ENCODE measurements at places on chromosomes 3 and 15.

- no peak for DNase-seq
These were observed 14.4 kb downstream of the AGTR1 start for GRCh38 chr3:148711981-148712666.

DNA sequence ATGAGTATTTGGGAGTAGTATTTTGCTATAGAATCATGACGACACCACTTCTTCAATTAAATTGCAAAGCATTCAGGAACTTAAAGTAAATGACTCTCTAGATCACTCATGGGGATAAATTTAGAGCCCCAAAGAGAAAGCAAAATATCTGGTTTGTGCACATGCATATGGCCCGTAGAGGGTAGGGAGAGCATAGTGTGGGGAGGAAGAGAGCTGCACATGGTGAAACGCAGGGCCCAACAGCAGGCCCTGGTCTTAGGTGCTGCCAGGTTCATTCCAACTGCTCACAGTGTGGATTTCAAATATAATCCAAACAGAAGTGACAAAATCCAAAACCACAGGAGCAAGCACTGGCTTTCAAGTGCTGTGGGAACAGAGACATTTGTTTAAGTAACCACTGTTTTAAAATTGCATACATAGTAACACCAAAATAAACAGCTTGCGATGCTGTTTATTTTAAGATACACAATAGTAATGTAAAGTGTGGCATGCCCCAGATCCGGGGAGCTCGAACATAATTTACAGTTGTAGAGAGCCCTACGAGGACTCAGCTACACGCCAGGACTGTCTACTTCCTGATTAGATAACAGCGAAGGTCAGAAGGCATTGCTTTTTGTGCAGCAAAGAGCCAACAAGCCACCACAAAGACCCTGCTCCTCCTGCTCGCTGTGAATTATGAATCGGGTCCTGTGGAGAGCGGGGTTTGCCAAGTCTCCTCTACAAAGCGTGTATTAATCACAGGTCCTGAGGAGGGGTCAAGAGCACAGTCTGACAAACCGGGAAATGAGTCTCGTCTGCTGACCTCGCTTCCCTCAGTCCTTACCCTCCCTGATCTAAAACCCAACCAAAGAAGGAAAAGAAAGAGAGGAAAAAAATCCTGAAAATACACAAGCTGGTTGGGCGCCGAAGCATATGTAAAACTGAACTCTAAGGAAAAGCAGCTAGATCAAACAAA is 80.6 kb downstream of the MEIS2 start:
- DNase-seq: peak; percentile 74

DNA sequence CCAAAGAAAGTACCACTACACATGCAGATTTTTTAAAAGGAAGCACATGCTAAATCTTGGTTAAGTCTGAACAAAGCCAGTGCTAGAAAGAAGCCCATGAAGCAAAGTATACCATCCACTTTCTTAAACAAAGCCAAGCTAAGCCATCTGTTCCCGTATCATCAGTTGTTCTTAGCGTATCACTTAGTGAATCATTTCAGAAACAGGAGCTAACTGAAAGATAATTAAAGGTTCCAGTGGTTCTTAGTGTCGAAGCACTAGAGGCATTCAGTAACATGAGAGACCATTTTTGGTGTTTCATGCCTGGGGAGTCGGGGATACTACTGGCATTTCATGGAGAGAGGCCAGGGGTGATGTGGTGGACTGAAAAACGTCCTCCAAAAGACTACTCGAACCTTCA is 12.8 kb downstream of the UBXN7 start:
- DNase-seq: no peak

DNA sequence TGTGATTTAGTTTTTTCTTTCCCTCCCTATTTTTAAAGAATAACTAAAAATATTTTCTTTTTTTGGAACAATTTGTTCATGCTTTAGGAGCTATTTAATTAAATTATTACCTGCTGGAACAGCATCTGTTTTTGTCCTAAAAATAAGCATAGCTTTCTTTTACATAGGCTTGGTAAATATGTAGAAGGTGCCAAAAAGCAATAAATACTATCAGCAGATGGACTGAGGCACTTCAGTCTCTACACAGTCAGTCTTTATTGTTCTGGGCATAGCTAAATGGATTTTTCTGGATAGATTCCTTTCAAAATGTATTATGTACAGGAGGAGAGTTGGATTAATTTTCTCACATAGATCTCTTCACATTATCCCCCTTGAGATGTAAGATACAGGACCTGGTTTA is 223.5 kb downstream of the NAALADL2 start:
- no peak for DNase-seq

DNA sequence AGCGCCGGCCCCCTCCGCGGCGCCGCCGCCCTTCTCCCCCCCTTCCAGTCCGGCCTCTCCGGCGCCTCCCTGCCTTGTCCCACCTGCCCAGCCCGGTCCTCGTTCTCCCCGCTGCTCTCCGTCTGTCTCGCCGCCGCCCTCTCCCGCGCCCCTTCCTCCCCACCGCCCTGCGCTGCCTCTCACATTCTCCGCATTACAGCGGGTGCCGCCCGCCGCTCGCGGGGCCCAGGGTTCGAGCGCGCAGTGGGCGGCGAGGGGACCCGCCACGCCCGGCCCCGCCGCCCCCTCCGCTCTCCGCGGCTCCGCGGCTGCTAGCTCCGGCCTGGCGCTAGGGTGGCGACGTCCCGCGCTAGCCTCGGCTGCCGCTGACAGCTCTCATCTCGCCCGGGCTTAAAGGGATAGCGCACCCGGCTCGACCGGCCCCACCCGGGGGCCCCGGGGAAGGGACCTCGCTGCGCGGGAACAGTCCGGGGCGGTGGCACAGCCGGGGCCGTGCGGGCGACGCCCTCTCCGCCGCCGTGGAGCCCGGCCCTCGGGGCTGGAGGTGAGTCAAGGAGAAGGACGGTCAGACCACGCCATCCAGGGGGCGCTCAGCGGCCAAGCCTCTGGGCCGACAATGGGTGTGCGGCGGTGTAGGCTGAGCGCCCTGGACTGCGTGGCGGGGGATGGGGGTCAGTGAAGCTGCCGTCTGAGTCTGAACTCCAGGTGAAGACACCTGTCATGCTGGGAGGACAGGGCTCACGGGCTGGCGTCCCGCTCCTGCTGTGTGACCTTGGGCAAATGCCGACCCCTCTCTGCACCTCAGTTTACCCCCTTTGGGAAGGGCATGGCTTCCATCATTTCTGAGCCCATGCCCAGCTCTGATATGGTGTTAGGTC is 187.4 kb upstream of the LINGO1 start:
- DNase-seq: no peak

- DNase-seq: no peak
These were observed 57.4 kb downstream of the LRRFIP2 start for GRCh38 chr3:37116998-37117397.

DNA sequence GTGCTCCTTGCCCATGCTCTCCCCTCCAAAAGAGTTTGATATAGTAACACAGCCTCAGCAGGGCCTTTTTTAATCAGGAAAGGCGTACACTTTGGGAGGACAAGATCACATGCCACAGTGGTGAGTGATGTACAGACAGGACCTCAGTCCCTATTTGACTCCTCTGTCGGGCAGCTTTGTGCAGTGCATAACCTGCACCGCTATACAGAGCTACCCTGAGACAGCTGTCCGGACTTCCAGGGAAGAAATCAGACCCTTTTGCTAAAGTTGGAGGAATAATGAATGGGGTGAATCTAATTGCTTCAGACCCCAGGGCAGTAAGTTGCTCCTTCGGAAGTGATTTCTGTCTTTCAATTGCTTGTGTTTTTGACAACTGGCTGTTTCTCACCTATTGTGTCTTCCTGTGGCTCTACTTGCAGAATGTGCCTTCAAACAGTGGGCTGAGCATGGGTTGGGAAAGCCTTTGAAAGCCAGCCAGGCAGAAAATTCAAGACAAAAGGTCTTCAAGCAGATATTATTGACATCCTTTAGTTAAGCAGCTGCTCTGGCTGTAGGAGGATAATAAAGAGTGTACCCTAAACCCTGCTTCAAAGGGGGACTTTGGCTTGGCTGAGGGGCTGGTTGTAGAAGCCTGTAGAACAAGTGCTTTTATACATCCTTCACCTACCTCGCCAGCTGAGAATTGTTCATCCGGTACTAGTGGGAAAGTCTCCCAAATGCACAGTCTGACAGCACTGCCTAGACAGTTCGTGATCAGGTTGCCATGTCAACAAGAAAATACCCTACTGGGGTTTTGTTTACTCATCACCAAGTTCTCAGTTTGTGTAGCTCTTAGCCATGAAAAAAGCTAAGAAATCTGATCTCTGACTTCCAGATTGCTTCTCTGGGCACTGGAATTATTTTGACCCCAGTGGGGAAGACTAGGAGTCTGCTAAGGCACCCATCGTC is 35.1 kb downstream of the SNTN start:
- DNase-seq: no peak

- DNase-seq: no peak
These were observed 68.9 kb downstream of the TFRC start for GRCh38 chr3:196012941-196013476.

- no peak for DNase-seq
These were observed 174.8 kb upstream of the BHLHE40 start for GRCh38 chr3:4804161-4805058.

- DNase-seq: no peak
These were observed 2.5 kb upstream of the SLC38A3 start for GRCh38 chr3:50202353-50203112.

DNA sequence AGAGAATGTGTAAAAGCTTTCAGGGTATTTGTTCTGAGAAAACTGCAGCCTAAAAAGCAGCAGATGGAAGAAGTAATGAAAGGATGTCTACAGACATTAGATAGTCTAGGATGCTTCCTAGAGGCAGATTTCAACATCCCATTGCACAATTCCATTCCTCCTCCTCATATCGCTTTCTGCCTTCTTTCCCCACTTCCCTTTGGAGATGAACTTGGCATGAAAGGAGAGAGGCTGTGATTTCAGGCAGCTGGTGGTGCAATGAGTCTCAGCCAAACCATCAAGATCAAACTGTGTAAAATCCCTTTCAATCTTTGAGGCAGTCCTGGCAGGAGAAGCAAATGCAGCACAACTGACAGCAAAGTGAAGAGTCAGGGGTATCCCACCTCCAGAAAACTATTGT is 438.7 kb upstream of the KCNMB2 start:
- DNase-seq: peak; percentile 90

- no peak for DNase-seq
These were observed 171.8 kb downstream of the TMEM108 start for GRCh38 chr3:133209871-133210550.

DNA sequence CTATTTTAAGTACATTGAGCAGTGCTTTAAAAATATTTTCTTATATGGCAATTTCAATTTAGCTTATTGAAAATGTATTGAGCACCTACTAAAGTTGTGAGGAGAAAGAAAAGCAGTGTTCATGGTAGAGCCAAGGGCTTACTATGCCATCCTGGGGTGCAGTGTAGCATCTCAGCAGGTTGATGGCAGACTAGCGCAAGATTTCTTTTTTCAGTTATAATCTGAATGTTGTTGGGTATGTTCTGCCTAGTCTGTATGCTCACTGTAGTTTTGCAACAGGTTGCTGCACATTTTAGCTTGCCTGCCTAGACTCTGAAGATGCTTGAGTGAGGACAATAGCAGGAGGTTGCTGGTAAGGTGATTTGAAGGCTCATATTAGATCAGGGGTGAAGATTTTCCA is 103.1 kb upstream of the UNC13C start:
- no peak for DNase-seq

DNA sequence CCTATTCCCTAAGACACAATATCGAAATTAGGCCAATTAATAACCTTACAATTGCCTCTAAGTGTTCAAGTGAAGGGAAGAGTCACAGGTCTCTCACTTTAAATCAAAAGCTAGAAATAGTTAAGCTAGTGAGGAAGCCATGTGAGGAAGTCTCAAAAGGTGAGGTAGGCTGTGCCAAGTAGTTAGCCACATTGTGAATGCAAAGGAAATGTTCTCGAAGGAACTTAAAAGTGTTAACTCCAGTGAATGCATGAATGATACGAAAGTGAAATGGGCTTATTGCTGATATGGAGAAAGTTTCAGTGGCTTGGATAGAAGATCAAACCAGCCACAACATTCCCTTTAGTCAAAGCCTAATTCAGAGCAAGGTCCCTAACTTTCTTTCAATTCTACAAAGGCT is 59.1 kb downstream of the KLF13 start:
- DNase-seq: no peak

DNA sequence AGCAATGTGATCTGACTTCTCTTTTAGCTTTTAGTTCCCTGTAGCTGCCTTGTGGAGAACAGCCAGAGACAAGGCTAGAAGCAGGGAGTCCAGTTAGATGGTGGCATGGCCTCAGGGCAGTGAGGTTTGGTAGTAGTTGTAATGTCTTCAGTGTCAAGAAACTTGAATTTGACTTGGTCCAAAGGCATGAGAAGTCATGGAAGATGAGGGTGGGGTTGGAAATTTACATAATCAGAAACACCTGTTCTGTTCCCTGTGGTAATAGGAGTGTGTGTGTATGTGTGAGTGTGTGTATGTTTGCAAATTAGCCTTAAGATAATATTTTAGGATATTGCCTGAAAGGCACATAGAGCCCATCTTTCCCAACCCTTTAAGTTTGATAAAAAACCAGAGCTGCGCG is 55.2 kb upstream of the GCNT3 start:
- no peak for DNase-seq

DNA sequence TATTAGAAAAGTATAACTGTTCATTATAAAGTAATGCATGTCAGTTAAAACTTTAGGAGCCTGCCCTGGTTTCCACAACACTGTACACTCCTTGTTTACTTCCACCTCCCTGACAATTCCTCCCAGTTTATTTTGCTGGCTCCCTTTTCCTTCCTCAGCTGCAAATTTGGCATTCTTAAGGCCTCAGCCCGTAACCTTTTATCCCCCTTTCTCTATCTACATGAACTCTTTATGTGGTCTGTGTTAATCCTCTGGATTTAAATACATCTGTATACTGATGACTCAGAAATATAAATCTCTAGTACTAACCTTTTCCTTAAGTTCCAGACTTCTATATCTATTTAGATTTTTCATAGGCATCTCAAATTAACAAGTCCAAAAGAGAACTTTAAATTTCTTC is 143.6 kb downstream of the OTOL1 start:
- no peak for DNase-seq

- DNase-seq: peak; percentile 85
These were observed 17.1 kb downstream of the TJP1 start for GRCh38 chr15:29805043-29805707.

- DNase-seq: no peak
These were observed 352.1 kb downstream of the MECOM start for GRCh38 chr3:169311381-169311780.

DNA sequence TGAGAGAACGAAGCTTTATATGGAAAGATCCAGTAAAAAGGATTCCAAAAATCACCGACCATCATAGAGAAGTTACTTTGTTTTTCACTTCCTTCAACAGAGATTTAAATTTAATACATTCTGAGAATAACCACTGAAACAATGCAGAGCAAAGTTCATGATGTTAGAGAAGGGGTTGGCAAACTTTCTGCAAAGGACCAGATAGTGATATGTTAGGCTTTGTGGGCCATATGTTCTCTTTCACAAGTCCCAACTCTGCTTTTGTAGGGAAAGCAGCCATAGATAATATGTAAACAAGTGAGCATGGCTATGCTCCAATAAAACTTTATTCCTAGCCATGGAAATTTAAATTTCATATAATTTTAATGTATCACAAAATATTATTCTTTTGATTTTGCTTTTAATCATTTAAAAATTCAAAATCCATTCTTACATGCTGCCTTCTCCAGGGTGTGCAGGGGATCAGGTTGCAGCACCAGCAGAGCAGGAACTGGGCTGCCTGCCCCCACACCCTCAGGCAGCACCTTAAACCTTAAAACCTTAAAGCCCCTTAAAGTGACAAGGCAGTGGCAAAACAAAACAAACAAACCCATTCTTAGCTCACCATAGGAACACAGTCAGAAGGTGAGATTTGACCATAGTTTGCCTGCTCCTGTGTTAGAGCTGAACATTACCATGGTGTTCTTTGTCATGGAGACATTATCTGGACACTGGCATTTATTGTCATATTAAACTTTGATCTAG is 16.9 kb upstream of the IGSF10 start:
- DNase-seq: peak; percentile 22
